ENCODE measurements at places on chromosomes 13 and 19.

- DNase-seq, result no peak
Measured at GRCh38 chr19:7356899-7357627, 8.3 kb downstream of the ARHGEF18 start.

DNA sequence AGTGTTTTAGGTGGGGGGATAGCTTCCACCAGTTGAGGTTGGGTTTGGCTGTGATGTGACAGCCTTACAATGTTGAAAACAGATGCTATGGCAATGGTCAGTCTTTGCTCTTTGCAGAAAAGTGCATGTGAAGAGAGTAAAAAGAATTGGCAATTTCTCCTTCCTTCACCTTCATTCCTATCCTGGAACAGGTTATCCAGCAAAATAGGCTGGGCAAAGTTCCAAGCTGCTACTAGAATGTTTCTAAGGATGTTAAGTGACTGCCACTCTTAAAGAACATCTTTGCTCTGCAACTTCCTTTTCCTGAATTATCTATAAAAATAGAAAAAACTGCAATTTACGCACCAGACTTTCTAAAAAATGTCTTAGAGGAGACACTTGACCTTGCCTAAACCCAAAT, 50.1 kb upstream of the MYCBP2 start:
- DNase-seq, result no peak

GRCh38 chr19:35346193-35347052, 1.3 kb upstream of the FFAR1 start:
- no peak for DNase-seq

DNA sequence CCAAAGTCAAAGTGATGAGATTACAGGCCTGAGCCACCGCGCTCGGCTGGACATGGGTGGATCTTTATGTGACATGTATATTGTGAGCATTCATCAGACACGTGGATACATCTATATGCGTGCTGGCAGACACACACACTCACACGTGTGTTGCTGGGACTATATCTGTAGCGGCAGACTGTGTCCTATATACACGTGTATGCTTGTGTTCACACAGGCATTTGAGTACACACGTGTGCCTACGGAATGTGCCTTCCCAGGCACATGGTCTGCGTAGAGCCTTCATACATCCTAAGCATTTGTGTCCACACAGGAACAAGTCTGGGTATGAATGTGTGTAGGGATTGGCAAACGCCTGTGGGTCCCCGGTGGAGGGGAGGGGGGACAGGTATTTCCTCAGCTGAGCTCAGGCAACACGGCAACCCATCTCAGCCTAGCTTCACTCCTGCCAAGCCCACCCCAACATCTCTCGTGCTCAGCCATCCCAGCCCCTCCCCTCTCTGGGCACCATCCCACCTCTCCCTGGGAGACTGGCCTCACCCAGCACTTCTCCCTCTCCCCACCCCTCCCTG, 2.6 kb downstream of the UNC13A start:
- no peak for DNase-seq

All from amniotic stem cell (primary cell).